Smooth muscle cell of the pulmonary artery (primary cell): ENCODE measurements at places on chromosomes 12 and 14. TPM values are rescaled to one million over a fixed set of nuclear protein-coding genes. Genes with fewer than 3 reads are reported as not detected.

Gene TMEM132D
- not detected in 2 replicates for total RNA-seq

Gene KDM2B
- 24.4 and 34.4 TPM in 2 replicates for total RNA-seq

Gene SYT1
- 2.0 and 25.2 TPM in 2 replicates for total RNA-seq

Gene LRRC10
- total RNA-seq, result not detected in 2 replicates

Gene NEUROD4
- total RNA-seq, result not detected in 2 replicates

Gene LRTM2
- not detected in 2 replicates for total RNA-seq

Gene TMCC3
- 0.20 and 0.53 TPM in 2 replicates for total RNA-seq

Gene AQP6
- 0.10 and 0.20 TPM in 2 replicates for total RNA-seq

Gene ADAMTS20
- total RNA-seq, result not detected in 2 replicates

Gene CCDC196
- total RNA-seq, result not detected in 2 replicates

Gene SLC38A2
- total RNA-seq, result 532 and 767 TPM in 2 replicates

Gene TMEM179
- 0.07 TPM in 1 of 2 replicates, not detected in the other for total RNA-seq

Gene ATL1
- 4.0 and 6.0 TPM in 2 replicates for total RNA-seq

Gene SERPINA10
- not detected in 2 replicates for total RNA-seq

Gene ITGB7
- 0.40 and 0.52 TPM in 2 replicates for total RNA-seq

Gene GALNT8
- 0.07 TPM in 1 of 2 replicates, not detected in the other for total RNA-seq

Gene KRT79
- total RNA-seq, result not detected in 2 replicates

Gene TIMELESS
- 6.7 and 7.2 TPM in 2 replicates for total RNA-seq

Gene MDM1
- 7.5 and 8.8 TPM in 2 replicates for total RNA-seq

Gene SERPINA12
- not detected in 2 replicates for total RNA-seq

Gene LTBR
- 80.0 and 101 TPM in 2 replicates for total RNA-seq

Gene TMTC1
- total RNA-seq, result 43.8 and 93.0 TPM in 2 replicates

Gene ACVRL1
- 6.2 and 31.9 TPM in 2 replicates for total RNA-seq

Gene KLHL33
- total RNA-seq, result 0.03 and 0.07 TPM in 2 replicates

Gene PELI2
- 7.6 and 12.8 TPM in 2 replicates for total RNA-seq

Gene INHBC
- total RNA-seq, result not detected in 2 replicates

Gene LTB4R2
- 3.0 and 4.8 TPM in 2 replicates for total RNA-seq

Gene TAS2R43
- 2.1 TPM in 1 of 2 replicates, not detected in the other for total RNA-seq

Gene INHBE
- total RNA-seq, result 2.0 and 2.1 TPM in 2 replicates

Gene TAS2R19
- total RNA-seq, result 5.1 and 9.1 TPM in 2 replicates

Gene OR6C6
- not detected in 2 replicates for total RNA-seq

Gene PLA2G1B
- not detected in 2 replicates for total RNA-seq

Gene SLCO1A2
- not detected in 2 replicates for total RNA-seq

Gene CLMN
- 1.4 and 1.6 TPM in 2 replicates for total RNA-seq

Gene P2RX2
- total RNA-seq, result not detected in 2 replicates

Gene LRRIQ1
- 0.17 and 0.20 TPM in 2 replicates for total RNA-seq

Gene KRT73
- not detected in 2 replicates for total RNA-seq

Gene RASSF3
- total RNA-seq, result 25.7 TPM in 2 replicates
